ENCODE measurements at places on chromosomes 1 and 21. TPM values are rescaled to one million over a fixed set of nuclear protein-coding genes. Genes with fewer than 3 reads are reported as not detected.

AVPR1B gene
- total RNA-seq = not detected

TRIM17 gene
- 0.35 TPM for total RNA-seq

ELF3 gene
- total RNA-seq = not detected

GPX7 gene
- 12.8 TPM for total RNA-seq

OR2T3 gene
- not detected for total RNA-seq

TMEM234 gene
- total RNA-seq = 14.6 TPM

RHD gene
- total RNA-seq = not detected

CYB561D1 gene
- 3.2 TPM for total RNA-seq

RIPPLY3 gene
- not detected for total RNA-seq

RSPO1 gene
- total RNA-seq = 0.35 TPM

TTF2 gene
- total RNA-seq = 5.3 TPM

LRRC53 gene
- total RNA-seq = not detected

ERICH3 gene
- total RNA-seq = under 0.01 TPM

NEK7 gene
- 93.1 TPM for total RNA-seq

TRAF3IP3 gene
- not detected for total RNA-seq

FCER1G gene
- 0.23 TPM for total RNA-seq

KCNJ10 gene
- not detected for total RNA-seq

CCDC27 gene
- not detected for total RNA-seq

TTC3 gene
- 295 TPM for total RNA-seq

PTPN14 gene
- 28.4 TPM for total RNA-seq

LPAR3 gene
- total RNA-seq = 10.2 TPM

LRRC3 gene
- 0.12 TPM for total RNA-seq

LY9 gene
- not detected for total RNA-seq
